ENCODE measurements at places on chromosomes 2 and 18. TPM values are rescaled to one million over a fixed set of nuclear protein-coding genes. Genes with fewer than 3 reads are reported as not detected.

GRCh38 chr2:20257411-20257810 is 32.5 kb upstream of the SDC1 start:
- DNase-seq: no peak

GRCh38 chr2:133434959-133435668 is 133.1 kb downstream of the NCKAP5 start:
- no peak for DNase-seq

COLEC12 gene
- 60.4 TPM for total RNA-seq

- DNase-seq: no peak
These were observed 126.5 kb downstream of the GPR39 start for GRCh38 chr2:132542953-132543569.
